Activated naive CD8-positive, alpha-beta T cell treated with anti-CD3 and anti-CD28 coated beads, Interleukin-2, amount 50 U/mL, for 24 hours (primary cell): ENCODE measurements at places on chromosomes 3 and 15.

GRCh38 chr3:52420388-52420787 lies 24.5 kb downstream of the SEMA3G start:
- DNase-seq: no peak

DNA sequence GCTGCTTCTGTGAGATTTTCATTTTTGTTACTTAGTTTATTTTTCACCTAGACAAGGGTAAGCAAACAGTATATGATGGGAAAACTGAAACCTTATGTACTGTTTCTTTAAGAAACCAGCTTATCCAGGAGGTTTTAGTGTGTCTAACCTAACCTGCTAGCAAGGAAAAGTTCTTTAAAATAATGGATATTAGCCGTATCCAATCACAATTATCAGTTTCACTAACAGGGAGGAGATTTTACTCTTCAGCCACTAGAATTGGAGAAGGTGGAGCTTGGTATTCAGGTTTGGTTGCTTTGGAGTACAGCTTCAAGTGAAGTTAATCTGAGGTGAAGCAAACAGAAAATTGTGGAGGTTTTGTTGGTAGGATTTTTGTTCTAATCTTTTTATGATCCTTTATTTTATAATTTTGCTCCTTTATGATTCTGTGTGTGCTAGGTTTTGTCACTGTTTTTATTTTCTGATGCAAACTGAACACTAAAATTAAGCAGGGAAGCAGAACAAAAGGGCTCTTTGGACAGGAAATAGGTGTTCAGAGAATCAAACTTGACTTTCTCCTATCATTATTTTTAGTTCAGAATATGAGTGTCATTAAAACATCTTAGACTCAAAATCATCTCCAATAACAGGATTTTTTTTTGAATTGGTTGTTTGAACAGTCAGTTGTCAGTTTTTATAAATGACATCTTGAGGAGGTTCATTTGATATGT lies 13.0 kb downstream of the ZFAND6 start:
- DNase-seq: no peak

GRCh38 chr3:76021376-76021775 lies 236.0 kb upstream of the ZNF717 start:
- DNase-seq: no peak

- no peak for DNase-seq
Measured at GRCh38 chr3:60202052-60202726, 1049.1 kb downstream of the FHIT start.

DNA sequence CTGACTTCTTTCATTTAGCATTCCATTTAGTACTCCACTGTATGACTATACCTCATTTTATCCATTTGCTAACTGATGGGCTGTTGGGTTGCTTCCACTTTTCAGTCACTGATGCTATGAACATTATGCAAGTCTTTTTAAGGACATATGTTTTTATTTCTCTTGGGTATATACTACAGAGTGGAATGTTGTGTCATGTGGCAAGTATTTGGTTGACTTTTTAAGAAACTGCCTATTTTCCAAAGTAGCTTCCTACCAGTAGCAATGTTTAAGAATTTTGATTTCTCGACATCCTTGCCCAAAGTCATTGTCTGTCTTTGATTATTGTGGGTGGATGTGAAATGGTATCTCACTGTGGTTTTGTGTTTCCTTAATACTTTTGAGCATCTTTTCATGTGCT lies 110.1 kb upstream of the TPM1 start:
- no peak for DNase-seq

DNA sequence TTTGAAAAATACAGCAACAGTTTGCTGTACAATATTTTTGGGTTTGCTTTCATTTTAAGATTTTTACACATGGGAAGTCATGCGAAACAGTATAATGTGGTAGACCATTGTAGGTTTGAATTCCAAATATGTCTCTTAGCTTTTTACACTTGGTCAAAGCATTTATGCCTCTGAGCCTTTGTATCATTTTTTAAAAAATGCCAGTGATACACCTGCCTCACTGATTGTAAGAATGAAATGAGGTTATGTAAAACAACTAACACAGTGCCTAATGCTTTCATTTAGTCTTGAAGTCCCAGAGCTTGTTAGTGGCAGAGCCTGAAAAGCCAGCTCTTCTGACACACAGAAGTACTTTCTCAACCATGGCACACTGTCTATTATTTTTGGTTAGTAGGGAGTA lies 202.0 kb downstream of the UBE2E2 start:
- no peak for DNase-seq
